GM23338 (cell line): ENCODE measurements at places on chromosomes 16 and 17.

- DNase-seq: peak; percentile 76
Measured at GRCh38 chr16:5502467-5502869, 404.9 kb upstream of the EEF2KMT start.

DNA sequence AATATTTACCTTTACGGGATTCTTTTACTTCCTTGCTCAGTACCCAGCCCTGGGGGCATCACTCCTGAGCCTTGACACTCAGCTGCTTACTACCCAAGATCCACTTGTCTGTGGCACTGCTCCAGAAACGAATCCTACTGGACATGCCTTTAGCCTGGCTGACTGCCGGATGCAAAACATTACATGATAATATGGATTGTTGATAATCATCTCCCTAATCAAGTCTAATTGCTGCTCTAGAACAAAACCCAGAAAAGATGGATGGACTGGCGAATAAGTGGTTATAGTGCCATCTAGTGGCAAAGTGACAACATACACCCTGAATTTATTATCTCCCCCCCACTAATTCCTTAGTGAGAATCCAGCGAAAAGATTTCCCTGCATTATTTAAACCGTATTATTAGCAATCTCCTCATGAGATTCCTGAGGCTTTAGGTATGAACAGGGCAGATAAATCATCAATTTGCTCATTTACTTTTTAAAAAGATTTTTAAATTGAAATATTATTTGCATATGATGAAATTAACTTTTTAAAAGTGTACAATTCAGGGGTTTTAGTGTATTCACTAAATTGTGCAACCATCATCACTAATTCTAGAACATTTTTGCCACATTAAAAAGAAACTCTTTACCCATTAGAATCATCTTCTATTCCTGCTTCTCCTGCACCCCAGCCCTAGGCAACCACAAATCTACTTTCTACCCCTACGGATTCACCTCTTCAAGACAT, 61.6 kb downstream of the RGS9 start:
- peak; percentile 78 for DNase-seq

- DNase-seq: no peak
Measured at GRCh38 chr17:58331815-58332777, 3.5 kb upstream of the TSPOAP1 start.

GRCh38 chr17:45313996-45314740, 2.7 kb downstream of the MAP3K14 start:
- DNase-seq: no peak

- peak; percentile 75 for DNase-seq
Measured at GRCh38 chr16:60945225-60945624, 1091.0 kb downstream of the CDH8 start.

GRCh38 chr17:64128787-64129514, 993 bp downstream of the ERN1 start:
- DNase-seq: peak; percentile 41

DNA sequence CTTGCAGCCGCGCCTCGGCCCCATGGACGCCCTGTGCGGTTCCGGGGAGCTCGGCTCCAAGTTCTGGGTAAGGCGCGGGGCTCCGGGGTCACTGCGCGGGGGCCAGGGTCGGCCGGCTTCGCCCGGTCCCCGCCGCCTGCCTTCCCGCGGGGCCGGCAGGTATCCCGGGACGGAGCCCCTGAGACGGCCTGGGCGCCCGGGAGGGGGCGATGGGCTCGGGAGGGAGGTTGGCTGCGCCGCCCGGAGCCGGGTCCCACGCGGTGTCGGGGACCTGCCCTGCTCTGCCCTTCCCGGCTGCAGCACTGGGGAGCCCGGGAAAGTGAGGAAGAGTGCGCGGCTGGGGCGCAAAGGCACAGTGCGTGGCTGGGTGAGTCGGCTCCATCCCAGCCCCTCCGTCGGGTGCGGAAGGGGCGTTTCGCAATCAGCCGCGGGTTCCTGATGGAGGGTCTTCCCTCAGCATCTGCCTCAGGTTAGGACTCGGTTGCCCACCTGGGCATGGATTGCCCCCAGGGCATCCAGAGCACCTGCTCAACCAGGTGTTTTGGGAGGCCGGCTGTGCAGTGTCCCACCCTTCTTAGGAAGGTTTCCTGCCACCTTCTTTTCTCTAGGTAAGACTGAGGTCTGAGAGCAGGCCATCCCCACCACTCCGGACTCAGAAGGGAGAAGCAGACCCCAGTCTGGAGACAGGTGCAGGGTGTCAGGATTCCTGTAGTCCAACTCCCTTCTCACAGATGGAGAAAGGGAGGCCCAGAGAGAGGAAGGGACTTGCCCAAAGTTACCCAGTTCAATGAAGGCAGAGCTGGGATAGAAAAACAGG, 442 bp downstream of the ABCC3 start:
- peak; percentile 65 for DNase-seq

DNA sequence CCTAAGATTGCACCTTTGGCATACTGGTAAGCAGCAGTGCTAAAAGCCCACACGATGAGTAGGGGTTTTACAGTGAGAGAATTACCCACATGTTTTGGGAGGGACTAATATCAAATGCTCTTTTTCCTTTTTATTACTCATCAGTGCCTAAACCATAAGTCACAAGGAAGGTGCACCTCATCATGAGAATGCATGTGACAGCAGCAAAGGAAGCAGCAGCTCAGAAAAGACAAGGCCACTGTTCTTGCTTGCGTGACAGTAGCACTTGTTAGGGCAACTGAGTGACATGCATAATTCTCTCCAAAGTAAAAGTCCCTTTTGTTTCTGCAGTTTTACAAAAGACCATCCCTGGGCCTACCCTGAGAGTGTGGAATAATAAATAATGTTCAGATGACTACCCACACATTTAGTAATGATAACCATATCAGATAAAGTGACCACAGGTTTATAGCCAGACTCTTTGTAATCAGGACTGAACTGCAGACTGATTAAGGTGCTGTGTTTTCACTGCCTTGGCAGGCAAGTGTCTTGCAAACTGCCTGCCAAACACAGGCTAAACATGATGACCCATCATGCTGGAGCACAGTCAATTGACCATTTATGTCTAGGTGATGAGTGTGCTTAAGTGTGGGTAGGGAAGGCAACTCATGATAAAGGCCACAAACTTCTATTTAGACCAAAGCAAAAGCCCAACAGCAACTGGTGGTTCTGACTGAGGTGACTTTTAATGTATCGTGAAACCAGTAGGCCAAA, 1751.4 kb downstream of the TP53TG3F start:
- no peak for DNase-seq

- DNase-seq: peak; percentile 2
Measured at GRCh38 chr17:60154616-60155426, 5.0 kb downstream of the CA4 start.

DNA sequence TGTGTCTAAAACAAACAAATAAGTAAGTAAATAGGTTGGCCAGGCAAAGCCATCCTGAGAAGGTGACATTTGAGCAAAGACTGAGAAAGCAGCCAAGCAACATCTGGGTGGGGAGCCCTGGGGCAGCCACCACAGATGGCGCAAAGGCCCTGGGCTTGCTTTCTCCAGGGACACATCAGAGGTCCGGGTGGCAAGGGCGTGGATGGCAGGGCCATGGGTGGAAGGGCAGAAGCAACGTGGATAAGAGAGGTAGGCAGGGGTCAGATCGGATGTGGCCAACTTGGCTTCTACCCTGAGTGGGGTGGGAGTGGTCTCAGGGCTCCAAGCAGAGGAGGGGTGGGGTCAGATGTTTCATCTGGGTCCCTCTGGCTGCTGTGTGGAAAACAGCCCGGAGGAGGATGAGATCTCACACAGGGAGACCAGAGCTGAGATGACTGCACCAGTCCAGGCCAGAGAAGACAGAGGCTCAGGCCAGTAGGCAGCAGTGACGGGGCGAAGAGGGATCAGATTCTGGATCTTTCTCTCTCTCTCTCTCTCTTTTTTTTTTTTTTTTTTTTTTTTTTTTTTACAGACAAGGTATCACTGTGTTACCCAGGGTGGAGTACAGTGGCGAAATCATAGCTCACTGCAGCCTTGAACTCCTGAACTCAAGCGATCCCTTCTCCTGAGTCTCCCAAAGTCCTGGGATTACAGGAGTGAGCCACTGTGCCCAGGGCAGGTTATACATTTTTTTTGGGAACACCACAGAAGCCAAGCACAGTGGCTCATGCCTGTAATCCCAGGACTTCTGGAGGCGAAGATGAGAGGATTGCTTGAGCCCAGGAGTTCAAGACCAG, 6.1 kb upstream of the SPN start:
- DNase-seq: no peak
